ENCODE measurements at places on chromosomes 7 and 10.
A peak's percentile ranks its signal among the peaks of the same experiment; 100 is the strongest.

GRCh38 chr7:101588131-101588935 is 40.8 kb downstream of the MYL10 start:
- no peak for DNase-seq

- peak; percentile 66 for DNase-seq
Observed at GRCh38 chr10:13614530-13615332, 28.0 kb downstream of the PRPF18 start.

GRCh38 chr10:78952686-78953085 is 116.1 kb upstream of the ZMIZ1 start:
- DNase-seq, result no peak

DNA sequence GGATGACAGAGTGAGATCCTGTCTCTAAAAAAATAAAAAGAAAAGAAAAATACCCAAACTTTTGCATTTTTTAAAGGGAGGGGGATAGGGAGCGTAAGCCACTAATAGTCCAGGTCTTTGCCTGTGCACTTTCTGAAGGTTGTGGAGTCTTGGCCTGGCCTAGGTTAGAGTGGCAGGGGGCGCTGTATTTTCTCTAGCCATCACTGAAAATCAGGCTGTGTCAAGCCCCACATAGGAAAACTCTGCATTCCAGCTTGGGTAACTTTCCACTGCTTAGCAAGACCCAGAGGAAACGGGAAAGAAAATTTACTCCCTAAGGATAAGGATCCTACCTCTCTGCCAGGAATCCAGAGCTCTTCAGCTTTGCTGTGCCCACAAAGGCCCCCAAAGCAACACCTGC is 10.5 kb upstream of the PAX4 start:
- no peak for DNase-seq

DNA sequence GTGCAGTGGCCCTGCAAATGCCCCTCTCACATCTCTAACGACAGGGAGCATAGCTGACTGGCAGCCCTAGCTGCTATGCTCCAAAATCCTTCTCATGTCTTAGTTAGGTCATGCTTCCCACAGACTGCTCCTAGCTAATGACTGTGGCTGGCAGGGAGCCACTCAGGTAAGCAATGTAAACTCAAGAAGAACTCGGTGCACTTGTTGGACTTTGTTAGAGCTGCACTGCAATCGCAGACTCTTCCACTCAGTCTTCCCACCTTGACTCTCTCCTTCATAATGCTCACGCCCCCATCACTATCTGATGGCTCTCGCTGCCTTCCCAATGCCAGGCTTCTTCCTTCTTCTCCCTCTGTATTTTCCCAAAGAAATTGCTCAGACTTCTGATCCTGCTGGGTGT is 24.0 kb downstream of the OR9A2 start:
- no peak for DNase-seq

DNA sequence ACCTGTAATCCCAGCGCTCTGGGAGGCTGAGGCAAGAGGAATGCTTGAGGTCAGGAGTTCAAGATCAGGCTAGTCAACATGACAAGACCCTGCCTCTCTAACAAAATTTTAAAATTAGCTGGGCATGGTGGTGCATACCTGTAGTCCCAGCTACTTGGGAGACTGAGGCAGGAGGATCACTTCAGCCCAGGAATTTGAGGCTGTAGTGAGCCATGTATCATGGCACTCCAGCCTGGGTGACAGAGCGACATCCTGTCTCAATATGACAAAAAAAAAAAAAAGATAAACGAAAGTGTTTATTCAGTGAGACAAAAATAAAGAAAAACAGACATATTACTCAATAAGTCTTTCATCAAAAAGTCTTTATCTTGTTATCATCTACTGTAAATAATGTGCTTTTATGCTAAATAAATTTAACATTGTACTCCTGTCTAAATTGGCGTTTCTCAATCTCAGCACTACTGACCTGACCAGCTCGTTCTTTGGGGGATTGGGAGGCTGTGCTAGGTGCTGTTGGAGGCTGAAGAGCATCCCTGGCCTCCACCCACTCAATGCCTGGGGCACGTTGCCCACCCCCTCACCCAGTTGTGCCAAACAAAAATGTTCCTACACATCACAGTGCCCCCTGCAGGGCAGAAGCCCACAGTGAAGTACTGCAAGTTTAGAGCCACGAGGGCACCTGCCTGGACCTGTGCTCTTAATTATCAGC is 57.7 kb downstream of the NCAPG2 start:
- no peak for DNase-seq
